Effector CD8-positive, alpha-beta T cell (primary cell): ENCODE measurements at places on chromosomes 5 and 9.

DNA sequence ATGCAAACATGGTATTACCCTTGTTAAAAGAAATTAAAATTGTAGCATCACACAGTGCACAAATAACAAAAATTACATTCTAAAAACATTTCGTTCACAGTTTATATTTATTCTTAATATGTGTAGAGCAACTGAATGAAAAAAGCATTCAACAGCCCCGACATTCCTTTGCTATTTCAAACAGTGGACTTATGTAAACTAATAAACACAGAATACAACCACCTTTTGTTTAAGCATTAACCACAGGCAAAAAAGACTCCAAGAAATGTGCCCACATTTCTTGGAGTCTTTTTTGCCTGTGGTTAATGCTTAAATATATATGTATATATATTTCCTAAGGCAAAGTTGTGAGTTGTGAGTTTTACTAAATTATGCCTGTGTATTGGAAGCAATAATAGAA lies 532.5 kb upstream of the DAP start:
- no peak for DNase-seq

GRCh38 chr5:110268283-110268682 lies 458.2 kb downstream of the TMEM232 start:
- no peak for DNase-seq

DNA sequence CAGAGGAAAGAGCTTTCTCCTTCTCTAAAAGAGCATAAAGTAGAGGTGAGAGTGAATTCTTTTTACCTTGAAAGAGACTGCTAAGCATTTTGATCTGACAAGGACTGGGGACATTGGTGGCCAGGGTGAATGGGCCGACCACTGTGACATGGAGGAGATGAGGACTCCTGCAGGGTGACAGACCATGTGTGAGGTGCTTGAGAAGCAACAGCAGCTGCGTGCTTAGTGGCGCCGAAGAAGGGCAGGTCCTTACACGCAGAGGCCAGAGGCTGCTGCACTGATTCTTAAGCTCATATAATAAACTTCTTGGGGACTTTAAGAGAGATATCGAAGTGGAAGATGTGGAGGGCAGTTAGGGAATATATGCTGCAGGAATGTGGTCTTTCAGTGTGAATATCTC lies 8.7 kb upstream of the JAKMIP2 start:
- DNase-seq: no peak

DNA sequence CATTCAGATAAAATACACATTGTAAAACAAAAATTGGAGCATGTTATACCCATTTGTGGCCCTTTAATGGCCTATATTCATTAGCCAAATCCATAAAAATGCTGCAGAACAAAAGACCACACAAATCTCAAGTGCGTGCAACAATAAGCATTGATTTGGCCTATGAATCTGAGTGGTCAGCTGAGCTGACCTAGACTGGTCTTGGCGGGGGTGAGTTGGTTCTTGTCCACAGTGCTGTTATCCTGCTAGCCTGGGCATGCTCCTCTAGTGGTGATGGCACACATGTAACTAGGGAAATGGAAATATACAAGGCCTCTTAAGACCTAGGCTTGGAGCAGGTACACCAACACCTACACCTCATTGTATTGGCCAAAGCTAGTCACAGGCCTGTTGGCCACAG lies 122.2 kb upstream of the TBCA start:
- no peak for DNase-seq

DNA sequence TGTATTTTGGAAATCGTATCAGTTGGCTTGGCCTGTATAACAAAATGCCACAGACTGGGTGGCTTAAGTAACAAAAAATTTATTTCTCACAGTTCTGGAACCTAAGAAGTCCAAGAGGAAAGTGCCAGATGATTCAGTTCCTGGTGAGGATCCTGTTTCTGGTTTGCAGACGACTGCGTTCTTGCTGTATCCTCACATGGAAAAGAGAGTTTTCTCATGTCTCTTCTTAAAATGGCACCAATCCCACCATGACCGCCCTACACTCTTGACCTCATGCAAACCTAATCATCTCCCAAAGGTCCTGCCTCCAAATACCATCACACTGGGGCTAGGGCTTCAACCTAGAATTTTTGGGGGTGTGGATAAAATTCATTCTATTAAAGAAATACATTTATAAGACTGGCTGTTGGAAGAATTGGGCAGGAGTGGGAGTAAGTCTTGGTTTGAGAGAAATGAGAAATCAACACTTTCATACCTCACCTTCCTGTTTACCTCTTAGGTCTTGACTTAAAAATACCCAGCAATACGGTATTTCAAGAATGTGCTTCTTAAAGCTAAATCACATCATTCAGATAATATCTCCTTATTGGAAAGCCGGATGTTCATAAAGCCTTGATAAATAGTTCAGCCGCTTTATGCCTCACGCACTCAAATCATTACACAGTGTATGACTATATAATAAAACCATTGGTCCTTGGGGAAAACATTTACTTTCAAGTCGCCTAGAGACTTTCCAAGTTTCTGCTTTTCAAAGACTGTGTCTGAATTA lies 28.7 kb downstream of the PTTG1 start:
- no peak for DNase-seq

DNA sequence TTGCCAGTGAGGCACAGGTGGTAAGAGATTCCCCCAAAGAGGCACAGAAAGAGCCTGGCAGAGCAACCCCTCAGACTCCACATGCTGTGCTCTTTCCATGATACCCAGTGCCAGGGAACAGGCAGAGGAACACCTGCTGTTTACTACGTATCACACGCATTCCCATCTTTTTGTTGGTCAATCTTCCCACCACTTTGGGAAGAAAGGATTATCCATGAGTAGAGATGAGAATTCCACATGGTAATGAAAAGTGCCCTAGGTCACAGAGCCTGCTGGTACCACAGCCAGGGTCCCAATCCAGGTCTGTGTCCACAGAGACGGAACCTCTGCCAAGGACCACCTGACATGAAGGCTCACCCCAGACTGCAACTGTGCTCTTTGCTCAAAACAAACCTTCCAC lies 86.6 kb downstream of the LHFPL2 start:
- DNase-seq: no peak

DNA sequence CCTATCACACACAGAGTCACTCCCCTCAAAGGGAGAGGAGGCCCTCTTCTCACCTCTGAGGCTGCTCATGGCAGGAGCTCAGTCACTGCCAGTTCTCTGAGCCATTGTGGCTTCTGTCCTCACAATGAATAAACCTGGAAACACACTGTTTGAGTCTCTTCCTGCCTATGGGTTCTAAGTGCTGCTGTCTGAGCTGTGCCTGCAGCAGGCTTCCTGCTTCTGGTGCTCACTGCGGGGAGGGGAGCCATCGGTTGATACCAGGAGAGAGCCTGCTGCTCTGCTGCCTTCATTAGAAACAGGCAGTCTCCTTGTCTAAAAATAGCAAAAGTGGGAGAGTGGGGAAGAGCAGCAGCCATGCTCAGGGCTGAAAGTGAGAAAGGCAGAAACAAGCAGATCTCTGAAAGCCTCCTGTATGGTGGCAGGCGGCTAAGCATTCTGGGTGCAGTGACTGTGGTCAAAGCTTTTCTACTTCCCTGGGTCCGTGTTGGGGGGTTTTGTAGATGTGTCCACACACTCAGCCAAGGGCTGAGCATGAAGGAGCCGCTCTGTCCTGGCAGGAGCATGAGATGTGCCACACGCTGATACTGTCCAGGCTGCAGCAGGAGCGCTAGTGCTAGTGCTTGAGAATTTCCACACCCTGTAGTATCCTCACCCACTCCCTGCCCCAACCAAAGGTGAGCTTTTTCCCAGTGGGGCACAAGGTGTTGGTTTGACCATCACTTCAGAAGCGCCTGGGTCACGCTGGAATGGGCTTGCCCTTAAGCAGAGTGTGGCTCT lies 34.2 kb downstream of the PRKACG start:
- no peak for DNase-seq

DNA sequence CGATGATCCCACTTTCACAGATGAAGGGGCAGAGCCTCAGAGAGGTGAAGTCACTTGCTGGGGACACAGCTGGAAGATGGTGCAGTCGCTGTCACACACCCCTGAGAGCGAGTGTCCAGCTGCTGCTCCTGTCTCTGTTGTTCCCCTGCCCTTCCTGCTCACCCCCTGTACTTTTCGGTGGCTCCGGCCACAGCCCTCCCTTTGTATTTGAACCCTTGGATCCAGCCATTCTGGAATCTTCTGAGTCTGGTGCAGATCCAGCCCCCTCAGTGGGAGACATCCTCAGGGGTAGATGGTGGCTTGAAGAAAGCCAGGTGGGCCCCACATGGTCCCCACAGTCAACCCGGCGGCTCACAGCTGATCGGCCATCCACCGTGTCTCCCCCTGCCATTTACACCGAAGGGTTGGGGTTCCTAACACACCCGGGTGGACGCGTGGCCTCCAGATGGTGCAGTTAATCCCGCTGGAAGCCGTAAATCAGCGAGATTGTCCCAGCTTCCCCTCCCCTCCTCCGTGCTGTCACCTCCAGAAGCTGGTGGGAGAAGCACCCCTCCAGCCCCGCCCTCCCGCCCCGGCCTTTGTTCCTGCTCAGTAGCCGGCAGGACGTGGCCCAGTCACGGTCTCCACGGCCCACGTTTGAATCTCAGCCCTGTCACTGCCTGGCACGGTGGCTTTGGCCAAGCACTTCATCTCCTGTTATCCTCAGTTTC lies 204.8 kb downstream of the C9orf50 start:
- no peak for DNase-seq

DNA sequence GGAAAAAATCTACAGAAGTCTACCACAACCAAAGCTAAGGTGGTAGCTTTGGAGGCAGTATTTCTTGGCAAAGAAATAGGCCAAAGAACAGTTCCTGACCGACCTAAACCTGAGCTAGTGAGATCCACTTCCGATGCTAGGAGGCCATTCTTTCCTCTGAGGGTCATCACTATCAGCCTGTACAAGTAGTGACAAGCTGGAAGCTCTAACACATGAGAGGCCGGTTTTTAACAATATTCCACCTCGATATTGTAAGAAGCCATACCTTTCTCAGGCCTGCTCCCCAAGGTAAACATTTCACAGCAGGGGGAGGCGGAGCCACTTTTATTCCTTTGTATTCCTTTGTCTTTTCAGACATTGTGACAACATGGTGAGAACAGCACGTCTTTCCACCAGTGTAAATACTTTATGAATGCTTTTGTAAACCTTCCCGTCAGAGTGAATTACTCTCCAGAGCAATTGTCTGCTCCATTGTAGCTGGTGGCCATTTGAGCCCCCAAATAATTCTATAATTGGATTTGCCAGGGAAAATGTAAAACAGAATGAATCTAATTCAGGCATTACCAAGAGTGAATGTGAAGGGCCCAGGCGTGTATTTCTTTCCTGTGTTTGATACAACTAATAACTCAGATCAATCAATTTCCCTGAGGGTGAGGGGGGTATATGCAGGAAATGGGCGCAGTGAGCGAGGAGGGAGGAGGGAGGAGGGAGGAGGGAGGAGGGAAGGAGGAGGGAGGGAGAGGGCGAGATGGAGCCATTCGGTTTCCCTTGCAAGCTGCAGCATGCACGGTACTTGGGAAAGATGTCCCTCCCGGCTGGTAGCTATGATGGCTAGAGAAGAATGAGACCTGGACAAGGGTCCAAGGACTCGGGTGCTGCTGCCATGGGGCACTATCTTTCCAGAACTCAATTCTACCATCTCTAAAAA lies 166.6 kb downstream of the CDK5RAP2 start:
- no peak for DNase-seq

DNA sequence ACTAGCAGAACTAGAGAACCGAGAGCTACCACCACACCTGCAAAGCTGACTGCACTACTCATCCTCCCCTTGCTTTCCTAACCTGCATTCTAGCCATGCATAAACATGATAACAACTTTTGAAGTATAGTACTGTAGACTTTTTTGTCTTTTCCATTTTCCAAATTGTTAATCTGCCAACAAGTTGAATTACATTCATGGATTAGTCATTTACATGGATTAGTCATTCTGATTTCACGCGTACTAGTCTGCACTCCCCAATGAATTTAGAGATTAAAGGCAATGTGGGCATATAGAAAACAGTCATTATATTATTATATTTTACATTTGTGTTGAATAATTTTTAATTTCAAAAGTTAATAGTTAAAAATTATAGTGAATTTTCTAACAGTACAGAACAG lies 81.4 kb downstream of the EDIL3 start:
- DNase-seq: no peak

- no peak for DNase-seq
Observed at GRCh38 chr9:116929621-116930020, 242.5 kb downstream of the TRIM32 start.

GRCh38 chr5:58211441-58211840 lies 248.4 kb downstream of the PLK2 start:
- no peak for DNase-seq

GRCh38 chr9:95644377-95644776 lies 127.6 kb upstream of the PTCH1 start:
- no peak for DNase-seq

DNA sequence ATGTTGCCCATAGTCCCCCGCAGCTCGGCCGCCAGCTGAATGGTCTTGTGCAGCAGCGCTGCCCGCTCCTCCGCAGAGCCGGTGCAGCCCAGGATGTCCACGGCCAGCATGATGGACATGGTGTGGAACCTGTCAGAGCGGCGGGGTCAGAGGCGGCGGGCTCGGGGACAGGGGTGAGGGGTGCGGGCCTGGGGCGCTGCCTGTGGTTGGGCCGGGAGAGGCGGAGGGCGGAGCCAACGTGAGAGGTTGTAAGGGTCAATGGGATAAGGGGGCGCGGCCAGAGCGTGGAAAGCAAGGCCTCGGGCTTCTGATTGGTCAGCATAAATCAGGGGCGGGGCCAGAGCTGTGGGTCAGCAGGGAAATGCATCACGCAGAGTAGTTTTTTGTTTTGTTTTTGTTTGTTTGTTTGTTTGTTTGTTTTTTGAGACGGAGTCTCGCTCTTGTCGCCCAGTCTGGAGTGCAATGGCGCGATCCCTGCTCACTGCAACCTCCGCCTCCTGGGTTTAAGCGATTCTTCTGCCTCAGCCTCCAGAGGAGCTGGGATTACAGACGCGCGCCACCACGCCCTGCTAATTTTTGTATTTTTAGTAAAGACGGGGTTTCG lies 6.8 kb upstream of the TOR2A start:
- no peak for DNase-seq

GRCh38 chr5:74943905-74944304 lies 77.7 kb upstream of the FAM169A start:
- no peak for DNase-seq

GRCh38 chr5:19519448-19519847 lies 468.6 kb downstream of the CDH18 start:
- no peak for DNase-seq

DNA sequence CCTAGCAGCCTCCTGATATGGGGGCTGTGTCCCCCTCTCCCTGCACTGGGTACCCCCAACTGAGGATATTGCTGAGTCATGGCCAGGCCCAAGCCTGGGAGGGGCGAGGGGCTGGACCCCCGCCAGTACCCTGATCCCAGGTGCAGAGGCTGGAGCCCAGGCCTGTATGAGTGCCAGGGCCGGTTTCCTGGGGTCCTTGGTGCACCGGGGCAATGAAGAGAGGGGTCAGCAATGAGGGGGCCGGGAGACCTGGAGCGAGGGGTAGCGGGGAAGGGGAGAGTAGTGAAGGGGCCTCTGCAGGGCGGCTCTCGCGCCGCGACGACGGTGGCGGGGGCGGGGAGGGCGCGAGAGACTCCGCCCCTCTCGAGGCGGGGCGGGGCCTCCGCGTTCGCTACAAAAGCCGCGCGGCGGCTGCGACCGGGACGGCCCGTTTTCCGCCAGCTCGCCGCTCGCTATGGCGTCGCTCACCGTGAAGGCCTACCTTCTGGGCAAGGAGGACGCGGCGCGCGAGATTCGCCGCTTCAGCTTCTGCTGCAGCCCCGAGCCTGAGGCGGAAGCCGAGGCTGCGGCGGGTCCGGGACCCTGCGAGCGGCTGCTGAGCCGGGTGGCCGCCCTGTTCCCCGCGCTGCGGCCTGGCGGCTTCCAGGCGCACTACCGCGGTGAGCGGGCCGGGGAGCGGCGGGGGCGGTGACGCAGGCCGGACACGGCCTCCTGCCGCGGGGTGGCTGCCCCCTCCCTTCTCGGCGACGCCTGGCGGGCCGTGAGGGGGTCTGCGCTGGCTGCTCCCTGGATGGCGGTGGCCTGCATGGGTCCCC lies at the start of gene SQSTM1:
Gene SQSTM1, plus strand, starts transcription at position 423 of the 815 bp plus-strand sequence. Its CDS starts 32 bp downstream, at position 455.
- DNase-seq: peak; percentile 71
